Activated CD4-positive, alpha-beta T cell treated with anti-CD3 and anti-CD28 coated beads, Interleukin-2, amount 50 U/mL, for 48 hours (primary cell): ENCODE measurements at places on chromosomes 13 and 19.
A peak's percentile ranks its signal among the peaks of the same experiment; 100 is the strongest.

GRCh38 chr19:7109678-7110289 lies 40.3 kb downstream of the ZNF557 start:
- DNase-seq, result no peak

GRCh38 chr13:104204177-104204576 lies 1138.0 kb upstream of the SLC10A2 start:
- no peak for DNase-seq

- no peak for DNase-seq
Measured at GRCh38 chr13:65724226-65724625, 1505.9 kb downstream of the PCDH9 start.

DNA sequence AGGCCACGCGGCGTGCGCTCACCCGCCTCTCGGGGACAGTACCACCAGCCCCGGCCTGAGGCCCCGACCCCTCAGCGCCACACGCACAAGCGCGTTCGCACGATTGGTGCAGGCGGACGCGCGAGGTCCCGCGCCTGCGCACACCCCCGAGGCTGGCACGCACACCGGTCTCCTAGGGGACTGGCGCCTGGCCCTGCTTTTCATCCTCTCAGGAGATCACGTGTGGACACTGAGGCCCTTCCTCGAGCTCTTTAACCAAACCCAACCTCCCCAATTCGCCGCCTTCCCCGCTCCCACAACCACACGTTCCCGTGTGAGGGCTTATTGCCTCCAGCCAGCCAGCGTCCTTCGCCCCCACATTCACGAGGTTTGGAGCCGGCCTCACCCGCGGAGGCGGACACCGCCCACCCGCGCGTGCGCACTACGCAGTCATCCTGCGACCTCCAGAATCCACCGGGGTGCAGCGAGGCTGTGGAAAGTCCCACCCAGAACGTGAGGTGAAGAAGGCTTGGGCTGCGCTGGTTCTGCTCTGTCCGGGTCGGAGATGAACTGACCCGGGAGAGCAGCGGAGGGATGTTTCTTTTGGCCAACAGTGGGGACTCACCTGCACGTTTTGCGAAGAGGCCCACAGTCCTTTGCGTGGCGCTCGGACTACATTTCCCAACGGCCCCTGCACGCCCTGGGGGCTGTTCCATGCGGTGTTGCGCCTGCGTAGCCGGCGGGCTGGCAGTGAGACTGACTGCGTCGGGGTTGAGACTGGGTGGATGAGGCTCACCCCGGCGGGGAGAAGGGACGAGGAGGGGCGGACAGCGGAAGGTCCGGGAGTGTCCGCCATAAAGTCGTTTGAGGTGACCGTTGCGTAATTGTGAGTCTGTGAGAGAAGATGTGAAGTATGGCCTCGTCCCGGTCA lies 539 bp upstream of the ZNF667 start:
- peak; percentile 28 for DNase-seq

DNA sequence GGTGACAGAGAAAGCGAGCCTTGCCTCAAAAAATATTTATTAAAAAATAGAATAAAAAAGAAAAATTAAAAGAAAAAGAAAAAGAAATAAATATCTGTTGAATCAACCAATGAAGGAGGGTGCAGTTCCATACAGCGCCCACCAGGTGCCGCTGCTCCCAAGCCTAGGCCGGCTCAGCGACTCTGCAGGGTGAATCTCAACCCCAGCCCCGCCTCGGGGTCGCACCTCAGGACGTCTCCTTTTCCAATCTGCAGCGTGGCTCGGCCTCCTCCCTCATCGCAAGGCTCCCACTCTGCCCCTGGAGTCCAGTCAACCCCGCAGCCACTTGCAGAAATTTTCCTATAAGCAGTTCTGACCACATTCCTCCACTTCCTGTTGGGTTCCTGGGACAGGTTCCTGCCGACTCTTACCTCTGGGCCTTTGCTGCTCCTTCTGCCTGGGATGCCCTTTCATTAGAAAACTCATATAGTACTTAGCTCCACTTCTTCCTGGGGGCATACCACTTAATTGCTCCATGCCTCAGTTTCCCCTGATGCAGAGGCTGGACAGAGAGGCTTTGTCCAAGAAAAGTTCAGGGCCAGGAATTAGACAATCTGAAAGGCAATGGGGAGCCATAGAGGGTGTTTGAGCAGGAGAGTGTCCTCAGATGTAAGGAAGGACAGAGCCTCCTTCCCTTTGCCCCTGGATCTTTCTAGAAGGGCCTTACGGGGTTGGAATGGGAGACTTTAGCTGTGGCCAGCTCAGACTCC lies 24.3 kb downstream of the NFILZ start:
- peak; percentile 66 for DNase-seq

DNA sequence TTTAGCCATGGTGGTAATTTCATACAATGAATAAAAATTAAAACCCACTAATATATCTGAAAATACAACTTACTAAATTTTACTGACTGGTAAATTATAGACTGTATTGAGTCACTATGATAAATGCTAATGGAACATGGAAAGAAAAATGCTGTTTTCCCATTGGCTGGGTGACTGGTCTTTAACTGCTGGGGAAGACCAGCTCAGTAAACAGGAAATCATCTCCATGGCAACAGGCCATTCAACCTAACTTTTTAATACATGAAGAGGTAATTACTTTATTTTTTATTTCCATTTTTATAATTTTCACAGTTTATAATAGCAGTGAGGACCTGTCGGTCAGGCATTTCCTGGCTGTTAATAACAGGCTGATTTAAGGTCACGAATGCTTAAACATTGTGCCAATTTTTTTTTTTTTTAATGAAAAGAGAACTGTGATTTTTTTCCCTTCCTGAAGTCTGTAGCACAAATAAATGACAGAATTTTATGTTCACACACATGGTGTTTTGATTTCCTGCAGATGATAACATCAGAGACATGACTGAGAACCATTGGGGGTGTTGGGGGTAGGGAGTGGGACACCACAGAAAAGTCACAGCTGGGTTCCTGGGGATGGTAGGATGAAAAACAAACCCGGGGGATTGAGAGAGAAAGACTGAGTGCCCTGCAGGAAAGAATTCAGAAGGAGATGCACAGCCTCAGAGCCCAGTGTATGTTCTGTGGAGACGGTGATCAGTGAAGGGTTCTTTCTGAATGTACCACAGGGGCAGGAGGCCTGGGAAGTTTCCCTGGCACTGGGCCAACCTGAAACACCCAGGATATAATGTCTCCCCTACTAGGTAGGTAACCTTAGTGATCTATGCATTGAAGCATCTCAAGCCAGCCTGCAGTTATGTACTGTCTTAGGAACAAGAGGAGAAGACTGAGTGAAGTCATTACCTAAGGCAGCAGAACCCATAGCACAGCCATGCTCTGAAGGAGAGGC lies 297.1 kb downstream of the COG6 start:
- DNase-seq, result no peak

DNA sequence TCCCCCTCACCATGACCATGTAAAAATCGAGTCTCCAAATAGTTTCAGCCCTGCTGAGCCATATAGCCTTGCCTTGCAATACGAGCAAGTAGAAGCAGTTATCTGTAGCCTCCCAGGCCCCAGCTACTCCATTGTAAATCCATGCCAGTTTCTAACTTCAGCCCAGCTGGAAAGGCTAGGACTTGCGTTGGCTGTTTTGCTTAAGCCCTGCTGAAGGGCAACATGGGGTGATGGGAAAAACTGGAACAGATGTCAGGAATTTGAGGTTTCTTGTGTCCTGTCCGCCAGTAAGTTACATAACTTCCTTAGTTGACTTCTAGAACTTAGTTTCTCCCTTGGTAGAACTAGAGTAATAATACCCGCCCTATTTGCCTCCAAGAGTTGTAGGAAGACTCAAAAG lies 216.0 kb upstream of the SERP2 start:
- DNase-seq, result no peak

DNA sequence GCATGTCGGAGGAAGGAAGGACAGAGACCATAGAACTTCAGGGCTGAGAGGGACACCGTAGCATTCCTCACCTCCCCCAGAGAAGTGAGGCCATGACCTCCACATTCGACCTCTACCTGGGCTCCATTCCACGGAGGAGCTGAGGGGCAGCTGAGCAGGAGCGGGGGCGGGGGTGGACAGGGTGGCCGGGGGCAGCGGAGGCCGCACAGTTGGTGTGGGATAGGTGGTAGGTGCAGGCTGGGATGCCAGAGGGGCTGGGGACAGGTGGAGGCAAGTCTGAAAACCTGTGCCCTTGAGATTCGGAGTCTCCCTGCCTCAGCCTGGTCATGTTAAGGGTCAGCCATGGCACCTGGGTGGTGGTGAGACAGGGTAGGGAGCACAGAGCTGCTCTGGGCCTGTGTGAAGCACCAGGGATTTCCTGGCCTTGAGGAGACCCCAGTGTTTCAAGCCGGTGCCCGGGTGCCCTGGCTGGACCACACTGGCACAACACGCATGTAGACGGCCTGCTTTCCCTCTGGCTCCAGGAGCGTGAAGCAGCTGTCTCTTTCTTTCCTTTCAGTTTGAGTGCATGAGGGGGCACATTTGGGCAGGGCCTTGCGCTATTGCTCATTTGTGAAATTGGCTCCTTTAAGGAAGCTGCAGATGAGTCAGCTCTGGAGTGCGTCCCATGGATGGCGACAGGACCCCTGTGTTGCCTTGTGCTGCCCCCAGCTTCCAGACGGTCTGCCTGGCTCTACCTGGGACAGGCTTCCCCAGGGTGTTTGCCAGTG lies 51.8 kb downstream of the TSSK6 start:
- no peak for DNase-seq

GRCh38 chr13:51761643-51762350 lies 42.2 kb downstream of the DHRS12 start:
- no peak for DNase-seq

- no peak for DNase-seq
Measured at GRCh38 chr13:98260357-98261164, 83.5 kb upstream of the RNF113B start.

GRCh38 chr13:36814465-36814864 lies 4.6 kb upstream of the RFXAP start:
- no peak for DNase-seq

GRCh38 chr19:7618348-7618747 lies 11.0 kb downstream of the XAB2 start:
- no peak for DNase-seq

- no peak for DNase-seq
Measured at GRCh38 chr13:85806553-85807175, 7.4 kb upstream of the SLITRK6 start.

DNA sequence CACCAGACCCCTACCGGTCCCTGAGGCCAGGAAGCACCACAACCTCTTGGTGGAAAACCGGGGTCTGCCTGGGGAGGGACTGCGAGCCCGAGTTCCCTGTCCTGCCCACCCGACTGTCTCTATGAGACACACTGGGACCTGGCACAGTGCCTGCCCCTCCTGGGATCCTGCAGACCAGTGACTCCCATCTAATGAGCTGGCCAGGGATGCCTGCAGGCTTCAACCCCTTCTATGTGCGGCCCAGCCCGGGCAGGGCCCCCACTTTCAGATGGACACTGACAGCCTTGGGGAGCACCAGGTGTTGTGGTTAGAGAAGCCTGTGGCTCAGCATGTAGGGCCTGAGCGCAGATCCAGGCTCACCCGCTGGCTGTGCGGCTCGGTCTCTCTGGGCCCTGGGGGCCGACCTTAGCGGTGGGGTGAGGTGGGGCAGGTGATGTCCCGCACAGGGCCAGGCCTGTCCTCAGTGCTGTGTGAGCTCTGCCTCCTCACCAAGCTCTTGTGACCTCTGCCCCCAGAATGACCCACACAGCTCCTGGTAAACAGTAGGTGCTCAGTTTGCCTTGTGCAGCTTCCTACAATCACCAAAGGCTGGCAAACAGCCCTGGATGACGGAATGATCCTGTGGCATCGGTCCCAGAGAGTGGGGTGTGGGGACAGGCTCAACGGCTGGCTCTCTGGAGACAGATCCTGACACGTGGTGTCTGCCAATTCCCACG lies 17.9 kb upstream of the CACTIN start:
- DNase-seq, result no peak

GRCh38 chr19:3964256-3965194 lies 6.4 kb downstream of the DAPK3 start:
- no peak for DNase-seq

DNA sequence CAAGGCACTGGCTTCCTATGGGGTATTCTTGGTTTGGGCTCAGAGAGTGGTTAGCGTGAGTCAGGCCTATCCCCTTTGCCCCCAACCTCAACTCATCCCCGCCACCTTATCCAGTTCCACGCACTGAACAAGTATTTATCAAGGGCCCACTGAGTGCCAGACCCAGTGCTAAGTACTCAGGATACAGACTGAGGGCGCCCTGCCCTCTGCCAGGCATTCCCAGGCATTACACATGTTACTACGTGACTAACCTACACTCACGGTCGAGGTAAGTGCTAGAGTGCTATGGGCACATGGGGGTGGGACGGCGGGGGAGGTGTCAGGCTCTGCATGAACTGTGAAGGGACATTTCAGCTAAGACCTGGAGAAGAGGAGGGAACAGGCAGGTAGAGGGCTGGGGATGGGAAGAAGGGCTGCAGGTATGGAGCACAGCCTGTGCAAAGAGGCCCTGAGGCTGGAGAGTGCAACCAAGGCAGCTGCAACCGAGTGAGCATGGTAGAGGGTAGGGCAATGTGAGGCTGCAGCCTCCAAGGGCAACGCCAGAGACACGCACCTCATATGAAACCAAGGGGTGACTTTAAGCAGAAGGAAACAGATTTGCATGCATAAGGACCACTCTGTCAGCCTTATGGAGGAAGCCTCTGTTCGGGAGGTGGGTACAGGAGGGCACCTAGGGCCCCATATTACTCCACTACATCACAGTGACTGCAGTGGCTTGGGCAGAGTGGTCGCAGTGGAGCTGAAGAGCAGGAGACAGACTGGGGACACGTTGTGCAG lies 22.5 kb downstream of the DHRS12 start:
- peak; percentile 17 for DNase-seq

DNA sequence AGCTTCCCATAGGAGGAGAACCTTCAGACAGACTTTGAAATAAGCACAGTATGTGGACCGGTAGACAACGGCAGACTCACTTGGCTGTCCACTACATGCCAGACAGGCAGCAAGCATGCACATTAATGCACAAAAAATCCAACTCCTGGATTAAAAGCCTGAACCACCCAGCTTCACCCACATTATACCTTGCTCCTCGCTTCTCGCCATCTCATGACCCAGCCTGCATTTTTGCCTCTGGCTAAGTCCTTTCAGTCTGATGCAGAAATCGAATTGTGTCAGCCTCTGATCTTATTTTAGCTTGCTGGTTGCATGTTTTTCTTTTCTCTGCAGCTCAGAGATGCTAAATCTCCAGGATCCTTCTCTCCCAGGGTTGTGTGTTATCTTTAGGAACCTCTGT lies 358.7 kb downstream of the RFC3 start:
- DNase-seq, result no peak

GRCh38 chr13:30140973-30141372 lies 166.4 kb downstream of the KATNAL1 start:
- DNase-seq, result no peak

DNA sequence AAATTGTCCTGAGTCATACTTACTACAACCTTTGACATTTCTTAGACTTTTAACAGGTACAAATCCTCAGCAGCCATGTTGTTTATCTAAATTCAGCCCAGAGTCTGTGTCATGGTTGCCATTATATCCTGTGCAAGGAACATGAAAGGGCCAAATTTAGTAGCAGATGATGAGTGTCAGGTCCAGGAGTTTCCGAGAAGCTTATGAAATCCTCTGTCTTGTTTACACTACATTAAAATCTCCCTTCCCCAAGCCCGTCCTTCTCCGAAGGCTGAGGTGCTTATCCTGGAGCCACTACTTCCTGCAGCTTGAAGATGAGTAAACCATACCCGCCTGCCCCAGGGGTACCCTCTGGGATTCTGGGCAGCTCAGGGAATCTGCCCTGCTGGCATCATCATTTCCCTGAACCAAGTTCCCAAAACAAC lies 102.6 kb upstream of the SERP2 start:
- no peak for DNase-seq
